ENCODE measurements at places on chromosomes 1 and 21. TPM values are rescaled to one million over a fixed set of nuclear protein-coding genes. Genes with fewer than 3 reads are reported as not detected.
A peak's percentile ranks its signal among the peaks of the same experiment; 100 is the strongest.

SPSB1 gene
- 9.8 TPM for polyA plus RNA-seq

DNA sequence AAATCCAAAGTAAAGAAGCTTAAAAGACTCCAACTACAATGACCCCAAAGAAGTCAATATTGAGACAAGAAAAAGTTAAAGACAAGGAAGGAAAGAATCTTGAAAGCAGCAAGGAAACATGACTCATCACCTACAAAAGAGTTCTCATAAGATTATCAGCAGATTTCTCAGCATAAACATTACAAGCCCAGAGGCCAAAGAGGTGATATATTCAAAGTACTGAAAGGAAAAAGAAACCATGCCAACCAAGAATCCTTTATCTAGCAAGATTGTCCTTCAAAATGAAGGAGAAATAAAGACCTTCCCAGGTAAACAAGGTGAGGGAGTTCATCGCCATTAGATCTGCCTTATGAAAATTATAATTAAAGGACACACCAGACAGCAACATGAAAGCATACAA is 49.8 kb downstream of the CSMD2 start:
- no peak for DNase-seq

CYB5RL gene
- polyA plus RNA-seq = 10.0 TPM

DNA sequence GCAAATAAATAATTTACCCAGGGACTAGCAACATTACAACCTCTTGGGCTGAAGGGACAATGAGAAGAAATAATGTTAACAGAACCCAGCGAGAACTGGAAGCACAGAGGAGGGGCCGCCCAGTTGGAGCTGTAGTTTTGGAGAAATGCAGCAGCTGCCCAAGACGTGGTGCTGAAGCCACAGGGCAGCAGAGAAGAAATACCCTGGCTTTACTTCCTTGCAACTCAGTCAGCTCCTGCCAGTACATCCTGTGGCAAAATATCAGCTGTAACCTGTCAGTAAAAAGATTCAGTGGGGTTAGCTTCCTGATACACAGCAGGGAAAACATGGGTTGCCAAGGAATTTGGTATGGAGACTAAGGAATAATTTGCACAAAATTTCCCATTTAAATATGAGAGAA is 283.6 kb upstream of the USP25 start:
- DNase-seq = no peak

TLCD4 gene
- polyA plus RNA-seq = 8.1 TPM

- no peak for DNase-seq
These were observed 11.6 kb upstream of the BARHL2 start for GRCh38 chr1:90728502-90729287.

DNA sequence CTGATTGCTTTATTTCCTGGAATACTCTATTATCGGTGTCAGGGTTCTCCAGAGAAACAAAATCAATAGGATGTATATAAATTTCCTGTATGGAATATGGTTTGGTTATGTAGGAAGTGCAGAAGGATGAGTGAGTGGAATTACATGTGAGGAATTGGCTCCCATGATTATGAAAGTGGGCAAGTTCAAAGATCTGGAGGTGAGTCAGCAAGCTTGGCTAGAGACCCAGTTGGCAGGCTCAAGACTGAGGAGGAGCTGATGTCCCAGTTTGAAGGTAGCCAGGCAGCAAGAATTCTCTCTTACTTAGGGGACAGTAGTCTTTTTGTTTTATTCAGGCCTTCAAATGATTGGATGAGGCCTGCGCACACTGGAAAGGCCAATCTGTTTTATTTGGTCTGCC is 57.5 kb downstream of the MAP3K7CL start:
- no peak for DNase-seq

THEM5 gene
- polyA plus RNA-seq = 0.52 TPM

AMY1C gene
- polyA plus RNA-seq = not detected

DNA sequence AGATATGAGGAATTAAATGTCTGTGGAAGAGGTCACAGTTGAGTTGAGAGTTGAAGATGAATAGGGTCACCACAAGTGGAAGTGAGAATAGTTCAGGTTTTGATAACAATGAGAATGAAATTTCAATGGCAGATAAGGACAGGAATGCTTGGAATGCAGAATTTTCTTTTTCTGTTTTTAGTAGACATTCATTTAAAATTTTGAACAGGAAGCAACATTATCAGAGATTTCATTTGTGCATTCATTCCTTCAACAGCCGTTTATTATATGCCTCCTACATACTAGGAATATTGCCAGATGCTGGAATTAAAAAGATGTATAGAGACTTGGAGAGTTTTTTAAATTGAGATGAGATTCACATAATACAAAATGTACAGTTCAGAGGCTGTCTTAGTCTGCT is 126.8 kb downstream of the ITSN1 start:
- no peak for DNase-seq

DNA sequence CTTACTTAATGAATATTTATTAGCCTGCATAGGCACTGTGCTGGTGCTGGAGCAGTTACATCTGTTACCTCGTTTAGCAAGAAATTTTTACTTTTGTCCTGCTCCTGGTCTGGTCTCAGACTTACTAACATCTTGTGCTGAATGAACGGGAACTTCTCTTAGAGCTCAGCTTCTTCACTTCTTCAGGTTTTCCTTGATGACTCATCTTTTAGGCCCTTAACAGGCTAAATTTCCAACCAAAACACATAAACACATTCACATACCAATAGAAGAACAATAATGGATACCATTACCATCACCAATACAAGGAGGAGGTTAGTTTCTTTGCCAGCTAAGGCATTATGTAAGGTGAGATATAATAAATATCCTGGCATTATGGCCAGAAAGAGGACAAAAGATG is 68.9 kb downstream of the IFI44 start:
- DNase-seq = no peak

DNA sequence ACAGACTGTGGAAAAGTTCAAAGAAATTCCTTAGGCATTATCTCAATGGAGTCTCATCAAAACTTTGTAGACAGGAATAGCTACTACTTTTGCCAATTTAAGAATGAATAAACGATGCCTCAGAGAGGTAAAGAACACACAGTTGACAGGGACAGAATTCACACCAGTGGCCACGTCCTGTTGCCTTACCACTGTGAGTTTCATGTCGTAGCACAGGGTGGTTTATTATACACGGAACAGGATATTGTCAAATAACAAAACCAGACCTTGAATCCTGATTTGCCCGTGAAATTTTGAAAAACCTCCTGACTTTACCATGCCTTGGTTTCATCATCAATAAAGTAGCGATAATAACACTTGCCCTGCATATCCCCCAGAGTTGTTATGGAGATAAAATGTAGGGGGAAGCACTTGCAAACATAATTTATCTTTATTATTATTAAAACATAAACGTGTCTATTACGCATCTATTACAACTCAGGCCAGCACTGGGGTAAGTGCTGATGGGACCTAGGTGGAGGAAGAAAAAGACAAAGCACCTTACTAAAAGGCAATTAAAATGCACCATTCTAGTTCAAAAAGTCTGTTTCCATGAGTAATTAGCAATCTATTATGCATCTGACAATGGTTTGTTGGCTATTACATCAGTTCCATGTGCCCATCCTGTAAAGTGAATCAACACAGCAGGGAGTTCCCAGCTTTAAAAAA is 408.1 kb upstream of the RUNX1 start:
- DNase-seq = no peak

DNA sequence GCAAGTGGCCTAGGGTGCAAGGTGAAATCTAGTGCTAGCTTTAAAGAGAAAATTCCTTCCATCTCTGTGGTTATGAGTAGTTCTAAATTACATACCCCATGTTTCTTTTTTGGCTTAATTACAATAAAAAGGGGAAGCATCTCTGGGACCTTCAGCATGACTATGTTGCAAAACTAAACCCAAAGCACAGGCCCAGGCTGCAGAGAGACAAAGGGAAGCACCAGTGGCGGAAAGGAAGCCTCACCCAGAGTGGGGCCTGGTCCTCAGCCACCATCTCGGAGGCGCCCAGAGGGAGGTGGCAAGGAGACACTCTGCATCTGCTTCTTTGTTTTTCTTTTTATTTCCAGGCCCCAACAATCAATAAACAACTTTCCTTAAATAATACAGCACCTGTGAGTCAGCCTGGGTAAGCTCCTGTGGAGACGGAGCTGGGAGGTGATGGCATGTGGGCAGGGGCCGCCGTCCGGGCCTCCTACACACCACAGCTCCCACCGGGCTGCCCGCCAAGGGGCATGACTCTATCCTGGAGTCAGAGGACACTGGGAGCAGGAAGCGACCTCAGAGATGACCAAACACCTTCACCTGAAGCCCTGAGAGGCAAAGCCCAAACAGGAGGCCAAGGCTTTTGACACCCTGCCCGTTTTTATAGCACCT is 21.7 kb downstream of the ITPKB start:
- no peak for DNase-seq

GRCh38 chr1:8169364-8170058 is 143.4 kb upstream of the ERRFI1 start:
- peak; percentile 89 for DNase-seq

DNA sequence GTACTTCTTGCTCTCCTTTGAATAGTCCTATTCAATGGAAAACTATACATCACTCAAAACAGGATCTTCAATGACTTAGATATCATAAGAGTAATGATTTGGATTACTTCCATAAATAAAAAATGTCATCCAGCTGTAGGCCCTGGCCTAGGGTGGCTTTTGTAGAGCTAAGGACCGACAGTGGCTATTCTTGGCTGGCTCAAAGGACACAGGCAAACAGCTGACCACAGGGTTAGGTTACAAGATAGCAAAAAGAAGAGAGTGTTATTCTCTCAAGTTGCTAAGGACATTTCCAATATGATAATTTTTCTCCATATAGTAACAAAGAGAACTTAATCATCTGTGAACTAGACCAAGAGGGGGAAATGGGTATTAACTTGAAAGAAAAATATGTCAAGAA is 495.1 kb downstream of the PLPP3 start:
- DNase-seq = no peak

CLCA4 gene
- not detected for polyA plus RNA-seq

GPR153 gene
- 5.8 TPM for polyA plus RNA-seq

DNA sequence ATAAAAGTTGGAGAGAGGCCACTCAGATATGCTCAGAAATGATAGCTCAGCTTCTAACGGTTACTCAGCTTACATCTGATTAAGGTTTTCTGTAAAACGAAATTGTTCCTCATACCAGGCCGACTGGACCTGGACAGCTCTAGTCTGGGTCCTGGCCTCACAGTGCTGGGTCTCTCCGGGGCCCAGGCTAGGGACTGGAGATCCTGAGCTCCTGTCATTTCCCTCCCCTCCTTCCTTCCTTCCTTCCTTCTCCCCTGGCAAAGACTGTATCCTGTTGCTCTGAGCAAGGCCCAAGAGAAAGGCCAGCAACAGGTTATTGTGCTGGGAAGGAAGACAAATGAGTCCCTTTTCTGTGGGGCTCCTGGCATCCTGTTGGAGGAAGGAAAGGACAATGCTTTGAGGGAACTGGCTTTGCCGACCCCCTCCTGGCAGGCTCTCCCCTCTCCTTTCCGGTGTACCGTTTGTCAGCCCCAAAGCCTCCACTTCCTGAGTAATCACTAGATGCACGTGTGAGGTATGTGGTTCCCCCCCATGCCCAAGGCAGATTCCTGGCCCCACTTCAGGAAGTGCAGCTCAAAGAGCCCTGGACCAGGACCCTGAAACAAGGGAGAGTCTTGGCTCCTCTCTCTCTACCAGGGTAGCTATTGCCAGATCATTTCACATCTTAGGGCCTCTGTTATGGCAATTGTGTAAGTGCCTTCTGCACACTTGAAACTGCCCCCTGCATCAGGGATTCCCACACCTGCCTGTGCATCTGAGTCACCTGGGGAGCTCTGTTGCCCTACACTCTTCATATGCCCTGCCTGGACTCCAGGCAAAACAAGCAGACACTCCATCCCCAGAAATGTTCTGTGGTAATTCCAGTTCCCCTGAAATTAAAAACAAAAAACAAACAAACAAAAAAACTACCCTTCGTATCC is 212.7 kb upstream of the FGGY start:
- no peak for DNase-seq

DNA sequence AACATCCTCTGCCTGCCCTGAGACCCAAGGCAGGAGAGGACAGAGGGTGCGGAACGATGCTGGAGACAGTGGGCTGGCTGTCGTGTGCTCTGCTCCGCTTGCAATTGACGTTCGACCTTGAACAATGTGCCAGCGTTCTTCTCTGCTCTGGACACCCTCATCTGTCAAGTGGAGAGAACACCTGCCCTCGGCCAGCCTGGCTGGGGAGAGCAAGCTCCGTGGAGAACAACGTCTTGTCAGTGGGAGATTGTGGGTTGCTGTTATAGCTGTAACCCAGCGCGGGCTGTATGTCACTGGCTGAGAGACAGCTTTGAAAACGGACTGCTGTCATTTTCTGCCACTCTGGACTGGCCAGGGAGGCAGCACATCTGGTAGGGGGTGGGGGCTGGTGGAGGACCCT is 14.7 kb downstream of the KIAA1614 start:
- DNase-seq = no peak

ATP6V1G3 gene
- 3.2 TPM for polyA plus RNA-seq

DNA sequence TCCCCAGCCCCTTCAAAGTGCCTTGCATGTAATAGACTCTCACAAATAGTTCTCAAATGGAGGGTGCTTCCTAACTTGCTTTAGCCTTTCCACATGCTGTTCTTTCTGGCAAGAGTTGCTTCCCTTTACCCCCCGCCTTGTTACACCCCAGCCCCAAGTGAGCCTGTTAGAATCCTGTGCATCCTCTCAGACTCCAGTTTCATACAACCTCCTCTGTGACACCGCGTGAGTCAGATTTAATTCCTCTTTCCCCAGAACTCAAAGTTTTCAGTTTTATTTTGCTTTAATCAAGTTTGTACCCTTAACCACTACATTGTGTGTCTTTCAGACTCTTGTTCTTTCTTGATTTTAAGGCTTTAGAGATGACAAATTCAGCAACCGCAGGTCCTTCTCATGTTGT is 234.5 kb upstream of the HOOK1 start:
- no peak for DNase-seq

GPR157 gene
- polyA plus RNA-seq = 1.4 TPM

DNA sequence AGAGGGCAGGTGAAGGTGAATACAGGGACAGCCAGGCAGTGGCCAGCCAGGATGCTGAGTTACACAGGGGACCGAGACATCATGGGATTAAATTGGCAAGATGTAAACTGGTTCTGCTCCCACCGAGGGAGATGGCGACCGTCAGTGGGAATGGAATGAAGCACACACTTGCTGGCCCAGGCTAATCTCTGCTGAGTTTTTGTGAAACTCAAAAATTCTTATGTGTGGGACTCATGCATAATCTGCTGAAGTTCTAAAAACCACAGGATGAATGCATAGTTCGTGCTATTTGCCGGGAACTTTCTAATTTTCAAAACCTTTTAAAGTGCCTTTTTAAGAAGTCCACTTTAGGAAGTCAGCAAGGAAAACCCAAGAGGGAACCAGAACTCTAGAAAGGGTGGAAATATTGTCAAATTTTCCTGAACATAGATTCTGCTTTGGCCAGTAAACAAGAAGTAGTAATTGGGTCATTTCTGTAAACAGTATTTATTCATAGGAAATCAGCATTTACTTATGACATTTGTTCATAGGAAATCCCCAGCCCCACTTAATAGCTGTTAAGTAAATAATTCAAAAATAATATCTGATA is 85.4 kb upstream of the ROR1 start:
- no peak for DNase-seq

Data from left kidney (tissue), 8 donors.